ENCODE measurements at places on chromosomes 5 and 9.

GRCh38 chr5:81826128-81826527, 75.2 kb upstream of the SSBP2 start:
- DNase-seq: no peak

DNA sequence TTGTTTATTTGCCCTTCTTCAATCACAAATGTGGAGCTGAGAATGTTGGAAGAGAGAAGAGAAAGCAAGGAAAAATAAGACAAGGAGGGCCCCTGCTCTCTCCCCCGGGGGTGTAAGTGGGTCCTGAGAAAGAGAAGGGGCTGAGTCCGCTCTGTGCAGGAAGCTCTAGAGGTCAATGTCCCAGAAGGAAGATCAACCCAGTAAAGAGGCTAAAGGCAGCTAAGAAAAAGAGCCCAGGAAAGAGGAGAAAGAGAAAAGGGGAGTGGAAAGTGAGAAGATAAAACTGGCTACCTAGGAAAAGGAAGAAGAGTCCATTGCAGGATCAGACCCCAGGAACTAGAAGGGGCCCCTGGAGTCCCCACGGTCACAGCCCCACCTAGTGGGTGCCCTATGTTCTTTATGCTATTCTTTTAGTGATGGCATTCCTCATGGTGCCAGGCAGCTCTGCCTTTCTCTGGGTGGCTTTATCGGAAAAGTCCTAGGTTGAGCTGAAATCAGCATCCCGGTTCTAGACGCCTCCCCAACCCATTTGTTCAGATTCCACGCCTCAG, 583.4 kb downstream of the ACTL7B start:
- DNase-seq: peak; percentile 63

DNA sequence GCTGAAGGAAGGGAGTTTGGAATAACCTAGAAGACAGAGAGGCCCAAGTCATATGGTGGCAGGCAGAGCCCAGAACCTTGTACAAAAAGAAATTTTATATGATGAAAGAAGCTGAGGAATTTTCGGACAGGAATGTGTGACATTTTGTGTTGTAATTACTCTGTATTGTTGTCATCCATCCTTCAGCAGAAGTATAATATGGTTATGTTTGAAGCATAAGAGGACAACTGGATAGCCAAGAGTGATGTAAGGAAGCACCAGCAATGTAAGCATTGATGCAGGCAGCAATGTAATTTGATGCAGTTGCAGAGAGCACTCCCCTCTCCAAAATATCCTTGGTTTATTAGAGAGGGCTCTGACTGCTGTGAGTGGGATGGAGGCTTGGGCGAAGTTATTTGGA, 19.1 kb upstream of the SNX2 start:
- no peak for DNase-seq

GRCh38 chr5:123906698-123907295, 394.8 kb downstream of the CSNK1G3 start:
- DNase-seq: no peak

GRCh38 chr5:62083661-62084060, 222.3 kb upstream of the KIF2A start:
- DNase-seq: no peak

- DNase-seq: no peak
Measured at GRCh38 chr5:132813599-132814502, 749 bp downstream of the SOWAHA start.

DNA sequence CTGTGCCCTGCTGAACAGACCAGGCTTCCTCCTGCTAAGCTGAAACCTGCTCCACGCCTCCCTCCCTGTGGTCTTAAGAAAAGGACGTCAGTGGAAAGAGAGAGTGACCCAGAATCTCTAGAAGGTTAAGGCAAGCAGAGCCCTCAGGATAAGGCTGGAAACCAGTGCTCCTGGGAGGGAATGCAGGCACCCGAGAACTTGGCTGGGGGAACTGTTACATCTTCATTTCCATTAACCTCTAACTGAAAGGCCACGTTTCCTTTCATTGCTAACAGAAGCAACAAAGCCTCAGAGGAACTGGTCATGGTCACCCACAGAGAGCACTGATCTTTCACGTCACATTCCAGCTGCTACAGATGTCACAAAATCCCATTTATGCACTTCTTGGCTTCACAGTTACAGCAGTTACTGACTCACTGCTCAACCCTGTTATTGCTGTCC, 26.1 kb upstream of the AKNA start:
- no peak for DNase-seq

GRCh38 chr5:2675548-2675947, 75.9 kb downstream of the IRX2 start:
- DNase-seq: no peak

DNA sequence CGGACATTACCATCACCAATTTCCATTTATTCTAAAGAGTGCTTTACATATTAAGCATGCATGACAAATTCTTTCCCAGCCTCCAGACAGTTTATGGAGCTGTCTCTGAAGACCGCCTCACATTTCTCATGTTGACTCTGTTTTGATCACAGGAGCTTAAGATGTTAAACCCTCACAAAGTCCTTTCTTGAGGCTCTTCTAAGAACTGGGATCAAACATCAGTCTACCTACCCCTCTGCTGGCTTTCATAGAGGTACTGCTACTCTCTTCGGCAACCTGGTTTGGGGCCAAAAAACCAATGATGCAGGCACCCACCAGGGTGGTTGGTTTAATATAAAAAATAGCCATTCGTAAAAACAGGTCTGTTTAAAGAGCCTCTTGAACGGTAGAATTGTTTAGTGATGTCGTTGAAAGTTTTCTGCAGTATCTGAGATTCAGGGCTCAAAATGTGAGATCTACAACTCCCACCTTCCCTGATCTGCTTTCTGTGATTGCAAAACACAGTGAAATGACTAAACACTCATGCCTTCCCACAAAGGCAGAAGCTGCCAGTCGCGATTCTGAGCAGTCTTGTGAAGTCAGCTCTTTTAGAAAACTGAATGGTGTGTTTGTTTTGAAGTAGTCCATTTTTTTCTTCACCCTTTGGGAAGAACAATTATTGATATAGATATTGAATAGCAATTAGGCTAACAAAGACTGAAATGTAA, 3.5 kb downstream of the RXFP3 start:
- DNase-seq: peak; percentile 21

DNA sequence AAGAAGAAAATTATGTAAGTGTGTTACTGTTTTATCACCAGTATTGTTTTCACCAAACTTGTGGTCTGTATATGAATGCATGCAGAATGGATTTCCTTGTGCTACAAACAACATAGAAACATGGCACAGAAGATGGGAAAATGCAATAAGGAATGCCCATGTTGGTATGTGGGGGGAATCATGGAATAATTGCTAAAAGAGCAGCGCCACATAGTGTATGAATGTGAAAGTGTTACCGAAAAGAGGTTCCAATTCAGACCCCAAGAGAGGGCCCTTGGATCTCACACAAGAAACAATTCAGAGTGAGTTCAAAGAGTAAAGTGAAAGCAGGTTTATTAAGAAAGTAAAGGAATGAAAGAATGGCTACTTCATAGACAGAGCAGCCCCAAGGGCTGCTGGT, 26.4 kb upstream of the TYRP1 start:
- DNase-seq: no peak

GRCh38 chr9:122183501-122183900, 23.8 kb downstream of the MORN5 start:
- DNase-seq: no peak

GRCh38 chr5:170503990-170504596, at the start of gene KCNIP1:
TSS of gene KCNIP1 (plus strand) at chr5:170504020.
- no peak for DNase-seq

DNA sequence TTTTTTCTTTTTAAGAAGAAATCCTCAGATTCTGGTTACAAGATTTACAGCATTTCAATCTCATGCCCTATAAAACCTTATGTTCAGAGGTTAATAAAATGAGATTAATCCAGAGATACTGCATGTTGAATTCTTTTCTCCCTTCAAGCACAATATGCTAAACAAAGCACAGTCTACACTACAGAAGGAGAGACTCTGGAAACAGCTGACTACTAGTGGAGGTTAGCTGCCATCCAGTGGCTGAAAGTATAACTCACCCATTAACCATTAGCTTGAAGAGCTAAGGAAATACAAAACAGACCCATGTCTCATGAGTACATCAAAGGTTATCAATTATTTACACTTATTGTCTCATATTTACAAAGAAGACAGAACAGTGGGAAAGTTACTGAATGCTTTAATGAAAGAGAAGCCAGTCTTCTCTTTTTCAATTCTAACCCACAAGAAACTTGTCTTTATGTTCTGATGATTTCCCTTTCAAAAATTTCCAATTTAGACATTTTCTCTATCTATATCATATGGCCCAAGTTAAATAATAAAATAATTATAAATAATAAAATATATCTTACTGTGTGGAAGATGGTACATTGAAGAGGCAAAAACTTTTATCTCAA, 12.7 kb upstream of the DNAH5 start:
- peak; percentile 68 for DNase-seq

GRCh38 chr5:12125895-12126294, 221.6 kb upstream of the CTNND2 start:
- no peak for DNase-seq

DNA sequence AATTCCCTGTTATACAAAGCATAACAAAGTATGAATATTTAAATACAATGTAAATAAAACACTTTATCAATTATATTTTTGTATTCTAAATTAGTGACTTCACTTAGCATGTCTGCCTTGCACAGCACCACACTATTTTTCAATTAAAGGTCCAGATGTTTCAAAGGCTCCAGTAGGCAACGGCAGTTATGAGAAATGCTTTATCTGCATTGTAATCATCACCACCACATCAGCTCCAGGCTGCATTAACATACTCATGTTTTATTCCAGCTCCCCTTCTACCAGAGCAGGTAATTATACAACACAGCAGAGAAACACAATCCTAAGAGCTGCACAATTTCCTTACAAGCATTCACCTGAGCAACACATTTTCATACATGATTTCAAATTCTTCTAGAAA, 102.8 kb downstream of the MAPKAP1 start:
- DNase-seq: no peak

DNA sequence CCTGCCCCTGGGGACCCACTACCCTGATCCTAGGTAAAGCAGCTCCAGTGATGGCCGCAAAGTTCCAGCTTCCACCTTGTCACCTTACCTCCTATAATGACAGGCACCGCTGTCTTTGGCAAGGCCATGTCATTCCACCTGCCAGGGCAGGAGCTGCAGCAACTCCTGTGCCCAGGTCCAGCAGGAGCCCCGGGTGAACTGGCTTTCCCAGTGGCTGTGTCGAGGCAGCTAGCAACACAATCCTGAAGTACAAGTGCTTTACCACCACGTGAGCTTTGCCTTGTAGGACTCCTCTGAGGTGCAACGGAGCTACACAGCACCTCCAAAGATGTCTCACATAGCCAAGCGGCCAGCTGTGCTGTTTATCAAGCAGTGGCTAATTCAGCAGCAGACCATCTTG, 20.7 kb upstream of the MGAT1 start:
- no peak for DNase-seq

- no peak for DNase-seq
Measured at GRCh38 chr9:107455425-107456135, 34.0 kb downstream of the KLF4 start.

- DNase-seq: no peak
Measured at GRCh38 chr5:78793907-78794662, 145.5 kb upstream of the LHFPL2 start.

DNA sequence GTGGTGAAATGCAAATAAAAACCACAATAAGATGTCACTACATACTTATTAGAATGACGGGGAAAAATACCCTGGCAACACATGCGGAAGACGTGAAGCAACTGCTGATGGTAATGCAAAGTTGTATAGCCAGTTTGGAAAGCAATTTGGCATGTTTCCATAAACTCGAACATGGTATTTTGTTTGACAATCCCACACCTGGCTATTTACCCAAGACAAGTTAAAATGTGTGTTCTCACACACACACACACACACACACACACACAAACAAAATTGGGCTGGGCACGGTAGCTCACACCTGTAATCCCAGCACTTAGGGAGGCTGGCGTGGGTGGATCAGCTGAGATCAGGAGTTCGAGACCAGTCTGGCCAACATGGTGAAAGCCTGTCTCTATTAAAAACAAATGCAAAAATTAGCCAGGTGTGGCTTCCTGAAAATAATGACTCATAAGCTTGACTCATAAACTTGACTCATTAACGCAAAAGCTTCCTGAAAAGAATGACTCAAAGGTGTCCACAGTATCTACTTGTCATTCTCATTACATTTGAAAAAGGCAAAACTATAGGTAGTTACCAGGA, 456.5 kb downstream of the CDH18 start:
- peak; percentile 77 for DNase-seq

DNA sequence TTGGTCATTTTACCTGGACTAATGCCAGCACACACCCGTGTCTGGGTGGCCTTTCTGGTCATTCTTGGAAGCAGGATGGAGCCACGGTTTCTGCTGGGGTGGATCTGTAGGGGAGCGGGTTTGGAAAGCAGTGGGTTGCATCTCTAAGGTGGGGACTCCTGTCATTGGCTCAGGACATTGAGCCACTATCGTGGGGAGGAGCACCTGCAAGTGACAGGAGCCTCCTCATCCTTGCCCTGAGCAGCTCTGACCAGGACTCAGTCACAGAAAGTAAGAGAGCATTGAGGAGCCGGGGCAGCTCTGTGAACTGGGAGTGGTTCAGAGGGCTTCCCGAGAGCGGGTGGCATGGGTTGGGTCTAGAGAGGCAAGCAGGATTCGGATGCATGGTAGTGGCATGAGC, 3.7 kb downstream of the B4GALT7 start:
- no peak for DNase-seq

DNA sequence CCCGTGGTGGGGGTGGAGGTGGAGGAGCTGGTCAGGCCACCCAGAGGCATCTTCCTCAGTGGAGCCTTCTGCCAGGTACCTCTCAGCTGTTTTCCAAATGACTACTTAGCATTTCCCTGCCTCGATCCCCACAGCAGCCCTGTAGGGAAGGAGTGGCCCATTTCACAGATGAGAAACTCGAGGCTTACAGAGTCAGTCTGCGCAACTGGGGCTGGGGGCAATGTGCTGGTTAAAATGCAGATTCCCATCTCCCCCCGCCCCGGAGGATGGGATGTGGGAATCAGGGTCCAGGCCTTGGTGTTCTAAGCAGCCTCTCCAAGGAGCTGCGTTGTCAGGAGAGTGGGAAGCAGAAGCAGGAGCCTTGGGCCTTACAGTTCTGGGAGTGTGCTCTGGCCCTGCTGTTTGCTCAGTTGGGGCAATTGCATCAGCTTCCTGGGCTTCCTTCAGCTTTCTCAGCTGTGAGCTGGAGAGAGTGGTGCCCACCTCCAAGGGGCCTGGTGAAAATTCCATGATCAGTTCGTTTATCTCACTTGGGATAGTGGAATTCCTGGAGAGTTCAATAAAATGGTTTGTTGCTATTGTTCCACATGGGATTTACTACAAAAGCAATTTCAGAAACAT, 19.4 kb downstream of the ERGIC1 start:
- DNase-seq: peak; percentile 27

GRCh38 chr9:90064971-90065370, 460.2 kb downstream of the GADD45G start:
- no peak for DNase-seq

GRCh38 chr5:39399135-39400036, 25.4 kb downstream of the DAB2 start:
- DNase-seq: peak; percentile 99

DNA sequence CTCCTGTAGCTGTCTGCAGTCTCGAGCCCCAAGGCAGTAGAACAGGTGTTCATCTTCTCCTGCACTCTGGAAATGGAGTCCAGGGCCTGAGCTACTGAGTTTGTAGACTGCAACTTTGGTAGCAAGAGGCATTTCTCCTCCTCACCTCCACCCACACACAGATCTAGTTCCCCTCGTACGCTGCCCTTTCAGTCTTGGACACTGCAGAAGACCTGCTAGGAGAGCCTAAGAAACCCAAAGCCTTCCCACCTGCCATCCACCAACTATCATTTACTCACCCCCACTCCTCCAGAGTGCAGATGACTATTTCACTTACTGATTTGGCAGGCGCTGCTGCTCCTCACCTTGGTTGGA, 59.0 kb downstream of the KCNIP1 start:
- DNase-seq: no peak

GRCh38 chr5:76450054-76450453, 47.0 kb downstream of the IQGAP2 start:
- DNase-seq: no peak

Data from HCEC 1CT (cell line).